ENCODE measurements at places on chromosomes 6 and 20.

- DNase-seq, result no peak
Measured at GRCh38 chr20:47656318-47656717, 129.0 kb downstream of the SULF2 start.

- no peak for DNase-seq
Measured at GRCh38 chr6:168332020-168332419, 12.4 kb upstream of the DACT2 start.

DNA sequence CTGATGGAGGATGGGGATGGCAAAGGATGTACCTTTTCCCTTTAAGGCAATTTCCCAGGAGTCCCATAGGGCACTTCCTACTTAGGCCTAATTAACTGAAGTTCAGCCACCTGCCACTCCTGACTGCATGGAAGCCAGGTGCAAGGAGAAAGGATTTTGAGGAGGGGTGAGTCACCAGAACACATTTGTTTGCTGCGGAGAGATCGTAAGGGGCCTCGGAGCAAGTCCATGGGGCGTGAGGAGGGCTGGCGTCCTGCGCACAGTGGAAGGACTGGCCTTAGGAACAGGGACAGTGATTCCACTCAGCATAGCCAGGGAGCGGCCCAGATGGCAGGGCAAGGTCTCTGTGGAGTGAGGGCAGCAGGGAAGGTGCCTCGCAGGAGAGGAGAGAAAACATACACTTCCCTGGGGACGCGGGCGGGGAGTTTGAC lies 11.8 kb upstream of the MAP1LC3A start:
- DNase-seq, result no peak

DNA sequence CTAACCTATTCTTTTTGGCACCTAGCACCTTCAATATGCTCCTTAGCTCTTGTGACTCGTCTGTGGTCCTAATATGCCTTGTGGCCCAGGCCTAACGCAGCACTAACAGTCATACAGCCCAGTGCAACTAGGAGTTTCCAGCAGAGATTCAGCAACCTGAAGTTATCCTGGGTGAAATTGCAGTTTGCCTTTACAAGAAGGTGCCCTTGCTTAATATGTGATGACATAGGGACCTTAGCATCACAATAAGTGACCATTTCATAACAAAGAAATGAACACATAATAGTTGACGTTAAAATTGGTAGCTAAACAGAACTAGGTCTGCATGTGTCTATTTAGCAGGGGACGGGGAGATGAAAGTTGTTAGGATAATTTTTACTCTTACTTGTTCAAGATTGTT lies 10.1 kb downstream of the FIG4 start:
- DNase-seq, result no peak

- no peak for DNase-seq
Measured at GRCh38 chr20:60584221-60584620, 626.0 kb downstream of the CDH26 start.

GRCh38 chr6:81751388-81752083 lies 945 bp downstream of the TENT5A start:
- peak; percentile 26 for DNase-seq

DNA sequence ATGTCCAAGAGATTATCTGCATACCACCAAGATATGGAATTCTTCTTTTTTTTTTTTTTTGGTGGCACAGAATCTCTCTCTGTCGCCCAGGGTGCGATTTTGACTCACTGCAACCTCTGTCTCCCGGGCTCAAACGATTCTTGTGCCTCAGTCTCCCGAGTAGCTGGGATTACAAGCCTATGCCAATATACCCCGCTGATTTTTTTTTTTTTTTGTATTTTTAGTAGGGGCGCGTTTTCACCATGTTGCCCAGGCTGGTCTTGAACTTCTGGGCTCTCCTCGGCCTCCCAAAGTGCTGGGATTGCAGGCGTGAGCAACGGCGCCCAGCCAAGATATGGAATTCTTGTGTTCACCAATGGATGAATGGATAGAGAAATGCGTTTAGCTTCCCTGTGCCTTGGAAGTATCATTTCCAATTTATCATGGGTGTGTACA lies 31.0 kb downstream of the POM121L2 start:
- DNase-seq, result no peak

GRCh38 chr6:146154197-146154596 lies 125.3 kb downstream of the GRM1 start:
- no peak for DNase-seq

GRCh38 chr20:24816431-24816830 lies 132.6 kb upstream of the CST7 start:
- DNase-seq, result no peak

- DNase-seq, result peak; percentile 69
Measured at GRCh38 chr6:7723041-7723447, 2.9 kb upstream of the BMP6 start.

DNA sequence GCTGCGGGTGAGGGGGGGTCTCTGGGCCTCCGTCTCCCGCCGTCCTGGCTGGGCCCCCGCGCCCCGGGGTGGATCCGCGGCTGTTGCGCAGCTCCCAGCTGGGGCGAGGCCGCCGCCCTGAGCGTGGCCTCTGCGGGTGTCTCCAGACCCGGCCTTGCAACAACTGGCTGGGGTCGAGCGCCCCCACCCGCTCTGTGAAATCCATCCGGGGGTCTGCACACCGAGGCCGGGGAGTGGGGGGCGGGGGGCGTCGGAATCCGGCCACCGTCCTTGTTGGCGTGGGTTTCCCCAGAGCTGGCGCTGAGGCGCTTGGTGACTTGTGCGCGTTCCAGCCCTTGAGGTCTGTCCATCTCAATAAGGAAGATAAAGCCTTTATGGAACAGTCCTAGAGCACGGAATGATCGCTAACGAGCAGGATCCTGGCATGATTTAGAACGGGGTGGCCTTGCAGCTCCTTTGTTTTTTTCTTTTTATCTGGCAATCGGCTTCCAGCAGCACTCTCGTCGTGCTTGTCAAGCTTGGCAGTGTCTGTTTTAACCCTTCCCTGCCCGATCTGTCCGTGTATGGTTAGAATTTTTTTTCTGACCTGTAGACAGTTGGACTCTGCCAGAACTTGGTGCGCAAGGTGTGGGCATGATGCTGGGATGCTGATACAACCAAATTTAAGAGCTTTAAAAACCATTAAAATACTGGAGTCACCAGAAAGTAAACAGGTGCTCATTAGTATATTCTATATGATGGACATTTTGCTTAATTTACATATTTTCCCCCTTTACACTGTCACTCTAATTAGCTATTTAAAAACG lies 675 bp downstream of the DSTN start:
- no peak for DNase-seq

DNA sequence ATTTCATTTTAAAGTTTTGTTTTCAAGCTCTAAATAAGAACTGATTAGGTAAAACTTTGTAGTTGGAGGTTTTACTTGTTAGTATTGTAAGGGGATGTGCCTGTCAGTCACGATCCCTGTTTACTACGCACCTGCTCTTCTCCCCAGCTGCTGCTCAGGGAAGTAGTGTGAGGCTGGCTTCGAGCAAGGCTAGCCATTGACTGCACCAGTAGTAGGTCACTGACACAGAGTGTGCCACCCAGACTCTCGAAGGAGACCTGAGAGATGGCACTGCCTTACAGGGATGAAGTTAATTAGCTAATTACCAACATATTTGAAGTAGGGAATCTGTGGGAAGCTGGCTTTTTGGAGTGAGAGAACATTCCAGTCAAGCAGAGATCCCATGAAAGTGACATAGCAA lies 89.2 kb downstream of the DNAH8 start:
- DNase-seq, result no peak

DNA sequence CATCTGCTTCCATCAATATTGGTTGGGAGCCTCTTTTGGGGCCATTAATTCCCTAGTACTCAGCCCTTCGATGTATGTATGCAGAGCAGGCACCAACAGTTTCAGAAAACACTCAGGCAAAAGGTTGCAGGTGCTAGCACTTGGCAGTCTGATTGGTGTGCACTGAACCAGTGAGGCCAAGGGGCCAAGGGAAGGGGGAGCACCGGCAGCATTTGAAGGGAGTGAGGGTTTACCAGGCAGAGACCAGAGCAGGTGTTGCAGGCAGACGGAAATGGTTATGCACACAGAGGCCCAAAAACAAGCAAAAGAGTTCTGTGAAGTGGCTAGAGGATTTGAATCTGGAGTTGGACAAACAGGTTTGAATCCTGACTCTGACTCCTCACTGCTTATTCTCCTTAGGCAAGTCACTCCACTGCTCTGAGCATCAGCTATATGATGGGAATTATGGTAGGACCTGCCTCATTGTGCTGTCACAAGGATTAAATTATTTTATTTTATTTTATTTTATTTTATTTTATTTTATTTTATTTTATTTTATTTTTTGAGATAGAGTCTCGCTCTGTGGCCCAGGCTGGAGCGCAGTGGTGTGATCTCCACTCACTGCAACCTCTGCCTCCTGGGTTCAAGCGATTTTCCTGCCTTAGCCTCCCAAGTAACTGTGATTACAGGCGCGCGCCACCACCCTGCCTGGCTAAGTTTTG lies 58.1 kb upstream of the SHLD1 start:
- DNase-seq, result no peak

DNA sequence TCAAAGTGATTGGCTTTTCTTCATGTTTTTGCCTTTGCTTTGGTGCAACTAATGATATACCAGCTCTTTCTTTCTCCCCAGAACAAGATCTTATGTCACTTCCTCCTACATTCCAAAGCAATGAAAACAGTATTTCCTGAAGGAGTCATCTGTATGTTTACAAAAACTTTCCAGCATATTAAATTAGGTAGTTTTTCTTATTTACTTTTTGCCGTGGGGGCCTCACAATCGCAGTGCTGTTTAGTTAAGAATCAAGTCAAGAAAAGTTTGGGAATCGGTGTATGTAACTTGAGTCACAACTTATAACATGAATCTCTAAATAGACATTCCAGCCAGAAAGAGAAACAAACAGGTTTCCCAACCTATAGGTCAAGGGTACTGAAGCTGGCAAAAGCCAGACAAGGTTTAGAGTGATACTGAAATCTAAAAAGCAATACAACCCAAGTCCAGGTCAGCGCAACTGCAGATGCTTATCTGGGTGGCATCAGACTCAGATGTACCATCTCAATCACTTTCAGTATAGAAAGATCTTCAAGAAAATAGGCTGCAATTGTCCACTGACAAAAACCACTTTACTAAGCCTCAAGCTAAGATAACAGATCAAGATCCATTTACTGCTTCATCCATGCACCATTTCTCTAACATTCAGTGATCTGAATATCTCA lies 63.6 kb downstream of the IPCEF1 start:
- DNase-seq, result no peak

DNA sequence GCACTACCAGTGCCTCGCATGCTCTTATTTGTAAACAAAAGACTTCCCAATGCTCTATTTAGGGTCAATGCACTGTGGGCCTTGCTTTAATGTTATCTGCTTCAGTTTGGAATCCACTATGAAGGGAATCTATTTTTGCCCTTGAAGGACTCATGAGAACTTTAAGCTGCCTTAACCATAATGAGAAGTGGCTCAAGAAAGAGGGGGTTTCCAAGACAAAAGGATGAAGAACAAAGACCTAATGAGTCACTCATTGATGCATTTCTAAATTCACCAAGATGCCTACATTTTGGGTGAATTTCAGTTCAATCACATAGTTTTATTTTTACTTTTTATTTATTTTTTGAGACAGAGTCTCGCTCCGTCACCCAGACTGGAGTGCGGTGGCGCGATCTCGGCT lies 228.2 kb downstream of the LY86 start:
- DNase-seq, result no peak

GRCh38 chr6:57068061-57068460 lies 21.6 kb downstream of the KIAA1586 start:
- no peak for DNase-seq

- no peak for DNase-seq
Measured at GRCh38 chr6:82227770-82228169, 19.8 kb downstream of the IBTK start.

DNA sequence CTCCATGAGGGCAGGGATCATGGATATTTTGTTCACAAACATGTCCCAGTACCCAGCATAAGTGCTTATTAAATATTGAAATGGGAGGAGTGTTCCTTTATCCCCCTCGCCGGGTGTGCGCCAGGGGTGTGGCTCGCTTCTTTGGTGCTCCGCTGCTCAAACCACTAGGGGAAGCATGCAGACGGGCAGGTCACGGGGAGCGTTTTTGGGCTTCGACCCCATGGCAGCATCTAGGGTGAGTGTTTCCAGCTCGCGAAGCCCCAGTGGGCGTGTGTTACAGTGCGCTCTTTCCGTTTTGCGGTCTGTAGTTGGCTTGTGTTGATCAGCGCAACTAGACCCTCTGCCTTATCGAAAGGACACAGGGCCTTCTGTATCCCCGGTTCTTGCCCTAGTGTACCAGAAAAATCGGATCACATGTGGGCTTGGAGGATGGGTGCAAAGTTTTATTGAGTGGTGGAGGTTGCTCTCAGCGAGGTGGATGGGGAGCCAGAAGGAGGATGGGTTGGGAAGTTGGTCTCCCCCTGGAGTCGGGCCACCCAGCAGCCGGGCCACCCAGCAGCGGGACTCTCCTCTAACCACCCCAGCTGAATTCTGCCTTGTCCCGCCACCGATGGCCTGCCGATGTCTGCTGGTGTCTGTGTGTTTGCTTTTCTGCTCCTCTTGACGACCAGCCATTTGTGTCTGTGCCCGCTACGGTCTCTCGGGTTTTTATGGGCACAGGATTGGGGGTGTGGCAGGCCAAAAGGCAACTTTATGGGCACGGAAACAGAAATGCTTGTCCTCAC lies 43.2 kb upstream of the OGFRL1 start:
- DNase-seq, result no peak

GRCh38 chr6:34393191-34393965 lies 909 bp upstream of the NUDT3 start:
- DNase-seq, result no peak

GRCh38 chr6:158620963-158621693 lies 23.4 kb downstream of the DYNLT1 start:
- no peak for DNase-seq

DNA sequence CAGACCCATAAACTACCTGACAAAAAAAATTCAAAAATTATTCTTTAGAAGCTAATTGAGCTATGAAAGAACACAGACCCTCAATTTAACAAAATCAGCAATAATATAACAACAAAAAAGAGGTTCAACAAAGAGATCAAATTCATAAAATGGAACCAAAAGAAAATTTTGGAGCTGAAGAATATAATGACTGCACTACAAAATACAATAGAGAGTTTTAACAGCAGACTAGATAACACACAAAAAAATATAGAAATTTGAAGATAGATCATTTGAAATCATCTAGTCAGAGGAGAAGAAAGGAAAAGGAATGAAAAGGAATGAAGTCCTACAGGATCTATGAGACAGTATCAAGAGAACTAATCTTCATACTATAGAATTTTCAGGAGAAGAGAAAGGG lies 422.1 kb downstream of the PAX1 start:
- DNase-seq, result no peak
